ENCODE measurements at places on chromosomes 5 and 9.

GRCh38 chr9:21958833-21959232, 35.4 kb downstream of the CDKN2A start:
- no peak for DNase-seq

DNA sequence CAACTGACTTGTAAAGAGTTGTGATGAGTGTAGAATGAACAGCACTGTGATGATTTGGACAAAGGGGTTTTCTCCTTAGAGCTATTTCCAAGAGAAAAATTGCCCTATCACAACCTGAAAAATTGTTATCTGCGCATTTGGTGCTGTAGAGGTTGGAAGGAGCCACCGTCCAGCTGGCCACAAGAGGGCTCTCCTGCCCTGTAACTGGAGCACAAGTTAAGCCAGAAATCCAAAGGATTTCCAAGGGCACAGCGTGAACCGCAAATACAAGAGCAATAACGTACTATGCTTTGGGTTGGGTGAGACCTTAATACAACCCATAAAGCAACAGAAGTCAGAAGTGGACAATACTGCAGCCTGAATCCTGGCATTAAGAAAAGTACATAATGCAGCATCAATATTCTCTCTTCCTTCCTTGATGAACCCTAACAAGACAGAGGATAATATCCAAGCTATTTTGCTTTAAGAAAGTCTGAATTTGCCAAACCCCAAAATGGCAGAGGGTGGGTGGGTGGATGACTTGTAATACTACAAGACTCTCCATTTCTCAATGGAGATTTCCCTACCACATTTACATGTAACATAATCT, 56.8 kb upstream of the SMIM32 start:
- DNase-seq = no peak

- DNase-seq = no peak
Observed at GRCh38 chr9:125650271-125650737, 56.7 kb downstream of the MAPKAP1 start.

GRCh38 chr9:88831713-88832407, 159.4 kb upstream of the S1PR3 start:
- DNase-seq = no peak

DNA sequence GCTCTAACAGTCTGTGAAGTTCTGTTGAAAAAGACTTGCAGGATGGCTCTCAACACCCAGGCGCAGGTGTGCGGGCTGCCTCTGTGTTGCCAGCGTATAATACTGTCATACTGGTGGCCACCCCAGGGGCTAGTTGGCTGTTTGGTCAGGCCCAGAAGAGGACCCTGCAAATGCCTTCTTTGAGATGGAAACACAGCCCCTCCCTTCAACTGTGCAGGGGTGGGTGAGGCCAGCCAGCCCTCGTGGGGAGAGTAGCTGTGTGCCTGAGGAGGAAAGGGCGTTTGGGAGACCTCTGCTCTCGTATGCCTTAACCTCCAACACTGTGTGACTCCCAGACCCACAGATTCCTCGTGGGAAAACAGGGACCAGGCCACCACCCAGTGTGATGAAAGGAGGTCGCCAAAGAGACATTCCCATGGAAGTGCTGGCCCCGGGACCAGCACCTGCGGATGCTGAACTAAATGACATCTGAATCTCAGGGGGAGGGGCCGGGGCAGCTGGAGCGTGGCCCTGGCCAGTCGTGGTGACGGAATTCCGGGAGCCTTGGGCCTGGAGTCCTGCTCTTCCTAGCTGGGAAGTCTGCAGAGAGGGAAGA, 11.3 kb upstream of the SCGB3A1 start:
- no peak for DNase-seq

- no peak for DNase-seq
Observed at GRCh38 chr9:96554326-96554725, 65.3 kb downstream of the CDC14B start.

DNA sequence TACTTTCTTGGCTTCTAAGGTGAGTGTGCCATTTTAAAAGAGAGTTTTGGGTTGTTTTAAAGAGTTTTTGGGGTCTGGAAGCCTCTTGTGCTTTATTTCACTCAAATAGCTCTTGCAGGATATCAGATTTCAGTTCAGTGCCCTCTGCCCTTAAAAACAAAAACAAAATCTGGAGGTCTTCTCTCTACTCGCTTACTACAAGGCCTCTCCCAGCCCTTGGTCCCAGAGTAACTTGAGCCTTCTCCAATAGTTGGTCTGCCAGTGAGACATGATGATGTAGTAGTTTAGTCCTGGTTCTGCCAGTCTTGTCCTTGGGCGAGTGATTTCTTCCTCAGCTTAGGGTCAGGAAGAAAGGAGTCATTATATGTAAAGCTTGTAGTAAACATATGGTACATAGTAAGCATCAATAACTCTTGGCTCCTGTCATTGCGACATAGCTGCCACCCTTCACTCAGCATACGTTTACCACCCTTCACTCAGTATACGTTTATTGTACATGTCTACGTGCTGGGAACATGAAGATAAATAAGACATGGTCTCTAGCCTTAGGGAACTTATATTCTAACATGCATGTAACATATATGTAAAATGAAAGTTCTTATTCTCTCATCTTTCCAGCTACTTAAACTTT, 147.6 kb downstream of the MAN2A1 start:
- DNase-seq = no peak

- no peak for DNase-seq
Observed at GRCh38 chr9:87063871-87064270, 116.6 kb upstream of the GAS1 start.

DNA sequence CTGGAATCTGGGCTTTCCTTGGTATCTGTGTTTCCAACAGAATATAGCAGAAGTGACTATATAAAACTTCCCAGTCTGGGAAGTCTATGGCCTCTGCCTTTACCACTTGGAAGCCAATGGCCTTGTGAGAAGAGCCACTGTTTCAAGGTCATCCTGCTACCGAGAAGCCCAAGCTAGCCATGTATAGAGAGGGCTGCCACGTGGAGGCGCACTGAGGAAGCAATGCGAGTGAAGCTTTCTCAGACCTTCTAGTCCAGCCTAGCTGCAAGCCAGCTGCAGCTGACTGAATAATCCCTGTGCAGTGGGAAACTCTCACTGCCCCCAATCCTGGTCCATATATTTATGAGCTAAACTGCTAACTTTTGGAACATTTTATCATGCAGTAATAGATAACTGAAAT, 661.8 kb upstream of the RIOK2 start:
- DNase-seq = no peak

GRCh38 chr5:72290356-72291133, 29.5 kb downstream of the MRPS27 start:
- DNase-seq = no peak

DNA sequence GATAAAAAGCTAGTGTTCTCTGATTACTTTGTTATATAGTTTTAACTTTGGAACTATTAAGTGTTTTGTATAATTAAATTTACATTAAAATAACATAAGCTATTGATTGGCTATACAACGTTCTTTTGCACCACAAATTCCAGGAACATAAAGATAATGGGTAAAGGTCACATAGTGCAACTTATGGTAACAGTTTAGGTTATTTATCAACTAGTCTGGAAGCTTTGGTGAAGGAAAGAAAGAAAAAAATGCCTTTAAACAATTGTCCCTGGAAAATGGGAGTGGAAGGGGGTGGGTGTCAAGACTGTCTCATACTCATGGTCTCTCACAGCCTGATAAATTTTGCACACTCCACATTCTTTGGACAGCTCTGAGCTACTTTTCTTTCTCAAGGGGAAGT, 17.1 kb upstream of the SPARC start:
- no peak for DNase-seq

DNA sequence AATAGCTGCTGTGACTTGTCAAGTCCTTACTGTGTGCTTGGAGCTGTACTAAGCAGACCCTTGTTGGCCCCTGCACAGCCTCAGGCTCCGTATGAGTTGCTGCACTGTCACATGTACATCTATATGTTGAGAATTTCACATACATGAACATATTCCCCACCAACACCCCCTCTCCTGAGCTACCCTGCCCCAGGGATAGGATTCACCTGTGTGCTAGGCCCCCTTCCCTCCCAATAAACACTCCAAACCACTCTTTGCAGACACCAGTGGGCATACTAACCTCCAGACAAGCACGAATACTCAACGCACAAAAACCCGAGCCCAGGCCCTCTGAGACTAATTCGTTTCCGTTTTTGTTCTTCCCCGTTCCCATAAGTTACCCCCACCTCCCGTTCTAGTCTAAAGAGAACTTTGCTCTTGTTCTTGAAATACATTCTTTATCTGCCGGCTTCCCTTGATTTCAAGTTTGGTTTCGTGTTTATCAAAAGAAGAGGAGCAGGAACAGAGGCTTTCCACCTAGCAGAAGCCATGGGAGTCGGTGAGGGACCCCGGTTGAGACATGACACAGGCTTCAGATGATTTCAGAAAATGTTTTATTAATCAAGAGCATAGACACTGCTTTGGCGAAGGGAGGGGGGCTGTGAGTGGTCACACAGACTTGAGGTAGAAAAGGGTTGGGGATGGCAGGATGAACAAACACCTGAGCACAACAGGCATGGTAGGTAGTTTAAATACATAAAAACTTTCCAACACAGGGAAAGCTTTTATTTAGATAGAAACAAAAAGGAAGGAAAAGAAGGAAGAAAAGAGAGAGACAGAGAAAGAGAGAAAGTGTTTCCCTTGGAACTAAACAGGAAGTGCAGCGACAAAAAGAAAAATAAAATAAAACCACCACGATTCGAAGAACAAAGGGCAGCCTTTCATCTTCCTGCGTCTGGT, 3.4 kb downstream of the HAND1 start:
- DNase-seq = no peak

Data from effector CD8-positive, alpha-beta T cell (primary cell).